ENCODE measurements at places on chromosomes 5 and 9. TPM values are rescaled to one million over a fixed set of nuclear protein-coding genes. Genes with fewer than 3 reads are reported as not detected.
A peak's percentile ranks its signal among the peaks of the same experiment; 100 is the strongest.

- no peak for DNase-seq
Observed at GRCh38 chr5:131709043-131709442, 74.0 kb upstream of the RAPGEF6 start.

The PAEP gene
- total RNA-seq = not detected

The HEMGN gene
- total RNA-seq = 3.6 TPM

- DNase-seq = no peak
Observed at GRCh38 chr9:113653746-113654604, 190.4 kb downstream of the RGS3 start.

- no peak for DNase-seq
Observed at GRCh38 chr9:91082731-91083130, 279.0 kb downstream of the AUH start.

DNA sequence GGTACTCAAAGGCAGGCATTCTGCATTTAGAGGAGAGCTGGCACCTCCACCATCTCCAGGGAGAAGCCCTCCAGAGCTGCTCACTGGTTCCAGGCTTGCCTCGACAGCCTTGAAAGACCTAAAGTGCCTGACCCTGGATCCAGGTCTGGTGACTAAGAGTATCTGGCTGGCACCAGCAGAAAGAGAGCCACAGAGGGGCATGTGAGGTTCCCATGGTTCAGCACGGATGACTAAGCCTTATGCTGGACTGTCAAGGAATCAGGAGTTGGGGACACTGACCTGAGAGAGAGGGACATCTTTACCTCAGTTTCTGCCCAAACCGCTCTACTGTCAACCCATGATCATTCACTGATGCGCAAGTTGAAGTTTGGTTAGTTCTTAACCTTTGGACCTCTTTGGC lies 3.0 kb downstream of the ACTL7A start:
- DNase-seq = no peak

GRCh38 chr5:171630350-171631065 lies 155.1 kb upstream of the SMIM23 start:
- DNase-seq = no peak

- DNase-seq = no peak
Observed at GRCh38 chr5:32190095-32190494, 16.0 kb upstream of the GOLPH3 start.

- no peak for DNase-seq
Observed at GRCh38 chr9:92297611-92298010, 4.1 kb upstream of the IARS1 start.

The PDE8B gene
- not detected for total RNA-seq

The SPINK7 gene
- total RNA-seq = not detected

GRCh38 chr5:56829137-56829908 lies 14.0 kb downstream of the MAP3K1 start:
- peak; percentile 64 for DNase-seq

- DNase-seq = no peak
Observed at GRCh38 chr9:98822661-98823060, 15.2 kb downstream of the GALNT12 start.

GRCh38 chr5:173231381-173231766 lies 3.6 kb downstream of the NKX2-5 start:
- DNase-seq = no peak

GRCh38 chr9:87857141-87857947 lies 25.3 kb upstream of the SPATA31E1 start:
- DNase-seq = no peak

DNA sequence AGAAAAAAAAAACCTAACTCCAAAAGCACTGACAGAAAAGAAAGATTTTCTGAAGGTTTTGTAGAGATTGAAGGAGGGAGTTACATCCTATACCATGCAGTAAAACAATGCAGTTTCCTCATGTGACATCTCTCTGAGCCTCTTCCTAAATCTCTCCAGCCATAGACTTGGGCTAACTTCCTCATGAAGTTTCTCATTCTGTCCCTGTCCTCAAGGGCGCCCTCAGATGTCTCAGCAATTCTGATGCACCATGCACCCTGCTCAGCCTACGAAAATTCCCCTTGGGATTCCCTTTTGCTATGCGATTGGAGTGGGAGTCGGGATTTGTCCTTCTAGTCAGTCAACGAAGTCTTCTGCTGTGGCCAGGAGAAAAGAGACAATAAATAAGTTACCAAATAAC lies 68.9 kb downstream of the FAT2 start:
- DNase-seq = no peak

GRCh38 chr5:113195771-113196170 lies 219.2 kb downstream of the DCP2 start:
- DNase-seq = no peak

The GRM6 gene
- not detected for total RNA-seq

- no peak for DNase-seq
Observed at GRCh38 chr5:124668353-124669299, 77.8 kb downstream of the ZNF608 start.

GRCh38 chr9:90808890-90809685 lies 7.5 kb downstream of the SYK start:
- DNase-seq = no peak

GRCh38 chr5:146169076-146169475 lies 13.4 kb downstream of the LARS1 start:
- DNase-seq = no peak

GRCh38 chr5:173383711-173384110 lies 55.5 kb upstream of the STC2 start:
- DNase-seq = no peak

DNA sequence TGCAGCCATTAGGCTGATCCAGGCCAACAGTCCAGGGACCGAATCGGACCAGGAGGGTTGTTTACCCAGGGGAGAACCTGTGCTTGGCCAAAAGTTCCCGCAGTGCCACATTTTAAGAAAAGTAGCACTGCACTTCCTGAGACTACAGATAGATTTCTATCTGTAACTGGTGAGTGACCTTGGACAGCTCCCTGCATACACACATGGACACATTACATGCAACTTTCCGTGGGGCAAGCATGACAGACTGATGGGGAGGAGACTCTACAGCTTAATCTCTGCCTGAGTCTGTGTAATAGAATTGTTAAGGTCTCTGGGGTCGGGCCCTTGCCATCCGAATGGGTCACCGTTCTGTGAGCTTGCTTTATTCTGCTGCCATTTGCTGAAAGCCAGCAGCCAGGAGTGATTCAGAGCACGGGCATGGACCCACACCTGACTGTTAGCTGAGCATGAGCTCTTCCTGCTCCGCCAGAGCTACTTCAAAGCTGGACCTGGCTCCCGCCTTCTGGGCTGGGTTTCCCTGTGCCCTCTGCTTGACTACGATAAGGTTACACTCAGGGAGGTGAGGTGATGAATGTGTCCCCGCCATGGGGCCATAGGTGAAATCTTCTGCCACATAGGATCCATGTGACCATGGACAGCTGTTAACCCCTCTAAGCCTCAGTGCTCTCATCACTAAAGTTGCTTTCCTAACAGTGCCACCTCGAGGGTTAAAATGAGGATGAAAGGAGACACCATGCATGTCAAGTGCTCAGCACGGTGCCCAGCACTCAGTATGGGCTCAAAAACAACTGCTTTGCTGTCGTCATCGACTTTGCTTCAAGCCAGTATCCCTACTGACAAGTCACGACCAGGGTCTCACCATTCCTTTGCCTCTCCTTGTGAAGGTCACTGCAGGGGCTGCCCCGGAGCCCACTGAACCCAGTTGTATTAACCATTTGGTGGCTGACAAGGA lies 200.0 kb downstream of the MELK start:
- no peak for DNase-seq

The ZNF366 gene
- total RNA-seq = not detected

DNA sequence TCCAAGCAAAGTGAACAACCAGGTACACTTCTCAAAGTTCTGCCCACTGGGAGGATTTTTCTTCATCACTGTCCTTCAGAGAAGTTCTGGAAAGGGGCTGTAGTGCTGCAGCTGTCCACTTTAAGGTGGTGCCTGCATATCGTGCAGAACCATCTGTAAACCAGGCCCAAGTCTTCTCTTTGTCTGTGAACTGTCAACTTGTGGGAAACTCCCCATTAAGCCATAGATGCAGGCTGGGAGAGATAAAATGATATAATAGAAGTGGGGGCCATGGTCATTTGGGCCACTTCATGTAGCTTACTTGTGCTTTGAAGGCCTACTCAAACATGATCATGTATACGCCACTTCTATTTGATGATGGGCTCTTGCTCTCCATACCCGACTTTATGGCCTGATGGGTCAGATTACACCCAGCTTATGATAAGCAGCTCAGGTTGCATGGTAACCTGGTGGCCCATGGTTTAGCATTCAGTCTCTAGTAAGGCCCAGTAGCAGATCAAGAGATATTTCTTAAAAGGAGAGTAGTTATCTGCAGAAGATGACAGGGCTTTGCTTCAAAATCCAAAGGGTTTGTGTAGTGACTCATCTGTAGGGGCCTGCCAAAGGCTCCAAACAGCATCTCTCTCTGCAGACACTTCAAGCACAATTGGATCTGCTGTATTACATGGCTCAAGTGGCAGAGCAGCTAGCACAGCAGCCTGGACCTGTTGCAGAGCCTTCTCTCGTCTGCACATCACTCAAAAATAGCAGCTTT lies 15.7 kb upstream of the BTF3 start:
- DNase-seq = no peak

DNA sequence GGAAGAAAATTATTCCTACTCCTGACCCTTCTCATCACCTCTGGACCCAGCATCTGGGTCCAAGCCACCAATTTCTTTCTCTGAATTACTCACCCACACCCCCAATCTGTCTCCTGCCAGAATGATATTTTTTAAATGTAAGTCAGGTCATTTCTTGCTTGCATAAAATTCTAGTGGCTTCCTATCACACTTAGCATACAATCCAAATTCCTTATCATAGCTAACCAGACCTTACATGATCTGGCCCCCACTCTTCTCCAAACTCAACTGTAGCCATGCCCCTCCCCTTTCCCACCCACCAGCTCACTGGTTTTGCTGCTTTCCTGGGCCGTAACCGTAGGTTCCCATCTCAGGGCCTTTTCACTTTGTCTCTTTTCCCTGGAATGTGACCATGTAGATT lies 15.2 kb downstream of the HTR4 start:
- no peak for DNase-seq

- DNase-seq = no peak
Observed at GRCh38 chr9:120362446-120362845, 217.5 kb downstream of the CDK5RAP2 start.

The GABRA6 gene
- not detected for total RNA-seq

- DNase-seq = no peak
Observed at GRCh38 chr5:112691758-112692157, 45.9 kb upstream of the APC start.

The SURF6 gene
- total RNA-seq = 14.6 TPM

- peak; percentile 54 for DNase-seq
Observed at GRCh38 chr9:4339357-4339756, 39.5 kb upstream of the GLIS3 start.

All from CD4-positive, CD25-positive, alpha-beta regulatory T cell (primary cell).